ENCODE measurements at places on chromosomes 1 and 21. TPM values are rescaled to one million over a fixed set of nuclear protein-coding genes. Genes with fewer than 3 reads are reported as not detected.

Gene ADORA1
- total RNA-seq, result not detected

Gene CLDN17
- total RNA-seq, result not detected

Gene CASQ1
- total RNA-seq, result not detected

Gene MARK1
- total RNA-seq, result not detected

Gene SPRR2G
- not detected for total RNA-seq

Gene PLA2G2F
- total RNA-seq, result not detected

Gene MPZ
- 2.8 TPM for total RNA-seq

Gene EMC1
- total RNA-seq, result 38.3 TPM

Gene PPIH
- total RNA-seq, result 105 TPM

Gene SETDB1
- 45.1 TPM for total RNA-seq

Gene B3GALT2
- total RNA-seq, result not detected

- no peak overlapping the region for H3K4me3 ChIP-seq
- no peaks in the 10 kb centered on the region for H3K27me3 ChIP-seq
- no peaks in the 10 kb centered on the region for H3K4me1 ChIP-seq
- peaks cover 8% of the 10 kb centered on the region for H3K36me3 ChIP-seq
- H3K27ac ChIP-seq, result no peak overlapping the region
- no peak for DNase-seq
These were observed 40.4 kb downstream of the LIN9 start for GRCh38 chr1:226268421-226269124.

GRCh38 chr1:157485793-157486192 lies 66.5 kb downstream of the FCRL5 start:
- no peak for DNase-seq
- no peaks in the 10 kb centered on the region for H3K4me1 ChIP-seq
- no peak overlapping the region for H3K27ac ChIP-seq
- no peak overlapping the region for H3K4me3 ChIP-seq

DNA sequence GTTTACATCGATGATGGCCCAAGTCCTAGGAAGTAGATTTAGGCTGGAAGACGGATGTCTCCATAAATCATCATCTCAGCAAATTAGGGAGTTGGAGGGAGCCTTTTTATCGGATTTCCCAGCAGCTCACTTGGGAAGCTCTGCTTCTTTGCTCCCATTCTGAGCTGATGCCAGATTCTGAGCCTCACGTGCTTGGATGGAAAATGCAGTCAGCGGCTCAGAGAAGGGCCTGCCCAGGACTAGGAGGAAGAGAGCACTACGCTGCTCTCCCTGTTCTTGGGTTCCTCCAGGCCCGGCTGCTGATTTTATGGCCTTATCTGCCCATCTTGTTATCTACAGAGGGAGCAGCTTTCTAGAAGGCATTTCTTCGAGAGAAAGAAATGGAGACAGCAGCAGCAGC lies 42.0 kb downstream of the UBIAD1 start:
- no peaks in the 10 kb centered on the region for H3K27me3 ChIP-seq
- H3K27ac ChIP-seq, result no peak overlapping the region
- H3K4me3 ChIP-seq, result no peak overlapping the region
- peaks cover 5% of the 10 kb centered on the region for H3K4me1 ChIP-seq
- no peak for DNase-seq
- no peaks in the 10 kb centered on the region for H3K36me3 ChIP-seq

DNA sequence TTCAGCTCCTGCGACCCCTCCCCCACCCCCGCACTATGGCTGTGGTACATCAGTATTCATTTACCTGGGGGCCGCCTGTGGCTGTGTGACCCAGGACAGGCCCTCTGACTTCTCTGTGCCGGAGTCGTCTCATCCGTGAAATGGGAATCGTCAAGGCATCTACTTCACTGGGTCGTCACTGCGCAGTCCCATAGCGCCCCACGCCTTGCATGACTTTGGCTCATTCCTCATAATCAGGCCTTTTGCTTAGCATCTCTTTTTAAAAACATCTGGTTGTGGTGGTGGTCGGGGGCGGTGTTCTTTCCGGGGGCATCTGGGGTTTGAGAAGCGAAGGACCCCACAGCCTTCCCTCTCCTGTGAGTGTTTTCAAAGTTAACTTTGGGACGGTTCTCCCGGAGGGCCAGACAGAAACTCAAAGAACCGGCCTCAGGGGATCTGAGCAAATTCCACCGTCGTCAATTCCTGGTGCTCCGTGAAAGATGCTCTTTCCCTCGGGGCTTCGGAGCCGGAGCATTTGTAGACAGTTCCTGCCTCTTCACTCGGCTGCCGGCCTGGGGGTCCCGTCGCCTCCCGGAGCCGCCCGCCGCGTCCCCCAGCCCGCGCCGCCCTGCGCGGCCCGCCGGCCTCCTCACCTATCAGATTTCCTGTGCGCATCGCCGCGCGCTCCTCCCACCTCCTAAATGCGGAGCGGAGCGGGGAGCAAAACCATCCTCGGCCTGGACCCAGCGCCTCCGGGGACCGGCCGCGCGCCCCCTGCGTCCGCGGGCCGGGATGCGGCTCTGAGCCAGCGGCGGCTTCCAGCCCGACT lies at the start of gene B3GALT5:
Gene B3GALT5, plus strand, starts transcription at position 708 of the 808 bp plus-strand sequence. CDS start 47,620 bp downstream, outside the sequence.
- no peak for DNase-seq
- H3K4me3 ChIP-seq, result no peak within 1 kb of the TSS
- peaks cover 10% of the 10 kb centered on the region for H3K4me1 ChIP-seq
- H3K27ac ChIP-seq, result no peak within 1 kb of the TSS
- H3K27me3 ChIP-seq, result peaks cover 31% of the 10 kb centered on the region

GRCh38 chr1:205986292-205986691 lies 16.9 kb downstream of the RAB7B start:
- H3K36me3 ChIP-seq, result no peaks in the 10 kb centered on the region
- no peaks in the 10 kb centered on the region for H3K4me1 ChIP-seq
- no peak overlapping the region for H3K4me3 ChIP-seq

- peaks cover 3% of the 10 kb centered on the region for H3K4me1 ChIP-seq
- peak overlapping the region; percentile 54 for H3K4me3 ChIP-seq
- H3K27ac ChIP-seq, result no peak overlapping the region
- H3K36me3 ChIP-seq, result no peaks in the 10 kb centered on the region
These were observed 766 bp upstream of the SLC44A3 start for GRCh38 chr1:94819238-94819944.

DNA sequence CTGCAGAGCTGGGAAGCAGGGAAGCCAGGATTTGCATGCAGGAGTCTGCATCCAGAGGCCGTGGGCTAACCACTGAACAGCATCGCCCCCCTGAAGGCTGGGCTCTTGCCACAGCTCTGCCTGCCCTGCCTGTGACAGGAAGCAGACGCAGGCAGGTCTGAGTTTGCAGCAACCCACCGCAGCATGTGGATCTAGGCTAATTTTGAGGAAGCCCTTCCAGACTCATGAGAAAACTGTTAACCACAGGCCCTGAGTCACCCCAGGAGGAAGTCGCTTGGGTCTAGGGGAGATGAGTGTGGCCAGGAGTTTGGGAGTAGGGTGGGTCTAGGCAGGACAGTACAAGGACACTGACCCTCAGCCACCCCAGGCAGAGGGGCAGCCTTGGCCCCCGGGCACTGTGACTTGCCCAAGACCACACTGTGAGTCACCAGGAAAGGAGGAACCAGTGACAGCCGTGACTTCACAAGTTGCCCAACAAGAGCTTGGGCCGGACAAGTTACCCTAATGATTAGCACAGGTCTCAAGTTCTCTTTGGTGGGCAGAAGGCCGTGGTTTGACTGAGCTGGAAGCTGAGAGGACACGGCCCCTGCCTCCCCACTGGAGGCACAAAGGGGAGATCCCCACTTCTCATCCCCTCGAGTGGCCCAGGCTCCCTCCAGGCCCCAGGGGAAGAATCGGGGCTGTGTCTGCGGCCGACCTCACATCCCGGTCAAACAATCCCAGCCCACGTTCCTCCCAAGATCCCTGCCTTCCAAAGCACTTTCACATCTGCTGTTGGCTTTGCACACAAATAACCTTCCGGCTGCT lies 826 bp downstream of the LAPTM5 start:
- peak; percentile 88 for DNase-seq
- H3K27me3 ChIP-seq, result no peaks in the 10 kb centered on the region
- peaks cover 75% of the 10 kb centered on the region for H3K4me1 ChIP-seq
- peak overlapping the region; percentile 98 for H3K27ac ChIP-seq
- H3K36me3 ChIP-seq, result peaks cover 41% of the 10 kb centered on the region
- peak overlapping the region; percentile 87 for H3K4me3 ChIP-seq

DNA sequence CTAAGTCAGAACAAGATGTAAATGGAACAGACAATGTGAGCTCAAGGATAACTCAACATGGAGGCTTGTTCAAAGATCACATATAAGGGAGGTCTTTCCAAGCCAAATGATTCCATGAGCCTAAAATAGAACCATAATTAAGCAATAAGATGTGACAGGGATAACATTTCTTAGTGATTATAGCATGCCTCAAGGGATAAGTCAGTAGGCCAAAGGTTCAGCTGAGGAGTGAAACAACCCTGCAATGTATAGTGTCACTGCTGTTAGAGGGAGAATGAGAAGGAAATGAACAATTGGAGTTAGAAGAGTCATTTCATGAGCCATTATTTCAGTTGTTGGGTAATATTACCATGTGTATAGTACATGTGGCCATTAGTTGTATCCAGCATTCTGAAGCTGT lies 25.0 kb downstream of the GORAB start:
- peaks cover 1% of the 10 kb centered on the region for H3K27me3 ChIP-seq
- no peak overlapping the region for H3K4me3 ChIP-seq
- no peaks in the 10 kb centered on the region for H3K4me1 ChIP-seq
- peaks cover 17% of the 10 kb centered on the region for H3K36me3 ChIP-seq

- no peaks in the 10 kb centered on the region for H3K36me3 ChIP-seq
- no peak overlapping the region for H3K4me3 ChIP-seq
- H3K4me1 ChIP-seq, result peaks cover 25% of the 10 kb centered on the region
- no peak for DNase-seq
- H3K27me3 ChIP-seq, result no peaks in the 10 kb centered on the region
- H3K27ac ChIP-seq, result no peak overlapping the region
These were observed 32.4 kb downstream of the AHDC1 start for GRCh38 chr1:27571439-27572018.

GRCh38 chr1:25579292-25580252 lies 36.2 kb downstream of the LDLRAP1 start:
- H3K4me3 ChIP-seq, result no peak overlapping the region
- H3K36me3 ChIP-seq, result no peaks in the 10 kb centered on the region
- DNase-seq, result no peak

- peaks cover 1% of the 10 kb centered on the region for H3K27me3 ChIP-seq
- H3K27ac ChIP-seq, result no peak overlapping the region
- H3K36me3 ChIP-seq, result no peaks in the 10 kb centered on the region
These were observed 27.5 kb upstream of the ROR1 start for GRCh38 chr1:63746129-63746864.

- H3K4me1 ChIP-seq, result no peaks in the 10 kb centered on the region
- peaks cover 2% of the 10 kb centered on the region for H3K27me3 ChIP-seq
- no peak for DNase-seq
- no peaks in the 10 kb centered on the region for H3K36me3 ChIP-seq
- H3K27ac ChIP-seq, result no peak overlapping the region
These were observed 122.8 kb upstream of the PAXBP1 start for GRCh38 chr21:32894321-32894720.
